CD8-positive, alpha-beta memory T cell (primary cell): ENCODE measurements at places on chromosomes 7 and 10. TPM values are rescaled to one million over a fixed set of nuclear protein-coding genes. Genes with fewer than 3 reads are reported as not detected.

The MSS51 gene
- polyA plus RNA-seq = 0.14 TPM

The HOXA13 gene
- polyA plus RNA-seq = not detected

The GNGT1 gene
- polyA plus RNA-seq = not detected

The DLG5 gene
- 1.1 TPM for polyA plus RNA-seq

The RBP4 gene
- not detected for polyA plus RNA-seq

The CCSER2 gene
- 114 TPM for polyA plus RNA-seq

The WBP1L gene
- 28.5 TPM for polyA plus RNA-seq

The VIPR2 gene
- polyA plus RNA-seq = 0.61 TPM

The PSTK gene
- polyA plus RNA-seq = 8.8 TPM

The PAX2 gene
- polyA plus RNA-seq = not detected

The PRSS37 gene
- not detected for polyA plus RNA-seq

The FBH1 gene
- 82.2 TPM for polyA plus RNA-seq

The ELN gene
- not detected for polyA plus RNA-seq

The CYP3A5 gene
- 0.16 TPM for polyA plus RNA-seq

The ADARB2 gene
- not detected for polyA plus RNA-seq

The TEX36 gene
- polyA plus RNA-seq = not detected
